CD4-positive, alpha-beta T cell treated with Interleukin-2 at 100 ng/mL for 4 hours (primary cell): ENCODE measurements at places on chromosomes 1 and 21.

DNA sequence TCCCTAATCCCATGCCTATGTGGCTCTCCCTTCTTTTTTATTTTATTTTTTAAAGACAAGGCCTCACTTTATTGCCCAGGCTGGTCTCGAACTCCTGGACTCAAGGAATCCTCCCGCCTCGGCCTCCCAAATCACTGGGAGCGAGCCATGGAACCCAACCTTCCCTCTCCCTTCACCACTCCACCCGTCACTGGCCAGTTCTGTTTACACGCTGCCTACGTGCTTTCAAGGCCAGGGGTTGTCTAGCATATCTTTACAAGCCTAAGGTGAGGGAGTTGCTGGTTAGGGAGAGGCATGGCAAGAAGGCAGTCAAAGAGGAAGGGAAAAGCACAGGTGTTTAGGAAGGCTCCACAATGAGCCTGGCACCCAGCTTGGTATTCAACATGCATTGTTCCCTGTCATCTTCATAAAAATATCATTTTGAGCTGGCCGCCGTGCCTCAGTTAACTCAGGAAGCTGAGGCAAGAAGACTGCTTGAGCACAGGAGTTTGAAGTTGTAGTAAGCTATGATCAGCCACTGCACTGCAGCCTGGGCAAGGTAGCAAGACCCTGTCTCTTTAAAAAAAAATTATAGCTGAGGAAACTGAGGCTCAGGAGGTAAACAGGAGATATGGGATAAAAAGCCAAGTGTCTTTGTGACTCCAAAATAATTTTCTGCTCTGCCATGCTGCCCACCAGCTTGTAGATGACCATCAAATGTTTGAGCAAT lies 1.1 kb downstream of the RHBDL2 start:
- no peak for DNase-seq

- DNase-seq, result no peak
These were observed 106.0 kb downstream of the ADAMTS1 start for GRCh38 chr21:26739189-26739588.

GRCh38 chr1:89810302-89810701 lies 10.5 kb upstream of the LRRC8D start:
- no peak for DNase-seq

- DNase-seq, result no peak
These were observed 18.9 kb upstream of the IL20 start for GRCh38 chr1:206846487-206846886.

- DNase-seq, result no peak
These were observed 539 bp downstream of the ATP8B2 start for GRCh38 chr1:154325583-154326545.

DNA sequence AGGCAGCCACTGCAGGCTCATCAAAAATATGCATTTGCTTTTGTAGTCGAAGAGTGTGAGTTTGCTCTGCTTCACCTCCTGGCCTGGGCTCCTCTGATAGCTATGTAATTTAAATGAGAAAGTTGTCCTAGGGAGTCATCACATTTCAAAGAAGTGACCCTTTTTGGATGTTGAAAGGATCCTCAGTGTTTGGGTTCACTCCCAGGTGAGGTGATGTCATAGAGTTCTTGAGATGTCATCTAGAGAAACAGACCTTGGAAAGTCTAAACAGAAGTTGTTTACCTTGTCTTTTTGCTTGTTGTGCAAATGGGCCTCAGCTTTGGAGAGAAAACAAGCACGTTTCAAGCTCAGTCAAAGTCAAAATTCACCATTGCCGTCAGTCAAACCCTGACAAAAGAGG lies 92.0 kb upstream of the BARHL2 start:
- no peak for DNase-seq

DNA sequence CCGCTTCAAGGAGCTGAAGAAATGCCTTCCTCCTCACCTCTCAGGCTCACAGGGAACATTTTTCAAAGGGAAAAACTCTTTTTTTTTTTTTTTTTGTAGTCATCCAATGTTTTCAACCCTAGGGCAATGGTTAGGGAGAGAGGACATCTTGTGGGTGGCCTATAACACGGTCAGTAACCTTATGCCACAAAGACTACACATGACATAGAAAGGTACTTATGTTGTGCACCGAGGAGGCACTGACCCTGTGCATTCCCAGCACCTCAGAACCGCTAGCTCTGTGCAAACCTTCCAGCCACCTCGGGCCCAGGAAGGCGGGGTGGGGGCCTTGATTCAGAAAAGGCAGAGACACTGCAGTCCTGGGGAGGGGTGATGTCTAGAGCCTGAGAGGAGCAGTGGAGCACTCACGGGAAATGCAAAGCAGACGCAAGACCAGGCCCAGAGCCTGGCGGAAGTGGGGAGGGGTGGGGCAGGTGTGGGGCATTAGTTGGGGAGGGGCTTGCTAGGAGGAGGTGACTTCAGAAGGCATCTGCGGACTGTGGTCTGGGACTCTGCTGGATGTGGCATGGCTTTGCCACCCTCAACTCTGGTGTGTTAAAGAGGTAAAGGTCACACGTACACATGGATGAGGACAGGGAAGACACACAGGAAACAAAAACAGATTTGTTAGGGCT lies 68.6 kb downstream of the MDM4 start:
- peak; percentile 30 for DNase-seq

DNA sequence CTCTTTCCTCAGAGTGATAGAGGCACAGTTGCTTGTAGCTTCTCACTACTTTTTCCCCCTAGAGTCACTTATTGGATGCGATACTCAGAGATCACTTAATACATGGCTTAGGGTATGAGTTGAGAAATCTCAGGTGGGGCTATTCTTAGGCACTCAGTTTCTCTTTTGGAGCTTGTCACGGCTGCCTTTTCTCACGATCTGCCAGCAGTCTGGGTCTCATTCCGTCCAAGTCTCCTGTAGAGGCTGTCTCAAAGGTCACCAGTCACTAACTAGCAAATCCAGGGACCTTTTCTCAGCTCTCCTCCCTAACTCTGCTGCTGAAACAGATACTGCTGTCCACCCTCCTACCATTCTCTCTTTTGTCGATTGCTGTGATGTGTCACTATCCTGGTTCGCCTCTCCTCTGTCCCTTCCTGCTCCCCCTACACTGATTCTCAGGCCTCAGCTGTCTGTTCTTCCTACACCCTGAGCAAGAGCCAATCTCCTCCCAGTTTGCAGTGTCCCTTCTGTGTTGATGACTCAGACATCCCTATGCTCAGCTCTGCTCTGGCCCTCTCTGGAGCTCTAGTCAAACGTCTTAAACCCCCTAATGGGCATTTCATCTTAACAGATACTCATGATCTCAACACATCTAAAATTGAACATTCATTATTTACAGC lies 12.4 kb downstream of the ATP1A2 start:
- no peak for DNase-seq

GRCh38 chr1:193338194-193338593 lies 151.8 kb upstream of the B3GALT2 start:
- DNase-seq, result no peak

- no peak for DNase-seq
These were observed 13.7 kb downstream of the LGR6 start for GRCh38 chr1:202207292-202207691.

DNA sequence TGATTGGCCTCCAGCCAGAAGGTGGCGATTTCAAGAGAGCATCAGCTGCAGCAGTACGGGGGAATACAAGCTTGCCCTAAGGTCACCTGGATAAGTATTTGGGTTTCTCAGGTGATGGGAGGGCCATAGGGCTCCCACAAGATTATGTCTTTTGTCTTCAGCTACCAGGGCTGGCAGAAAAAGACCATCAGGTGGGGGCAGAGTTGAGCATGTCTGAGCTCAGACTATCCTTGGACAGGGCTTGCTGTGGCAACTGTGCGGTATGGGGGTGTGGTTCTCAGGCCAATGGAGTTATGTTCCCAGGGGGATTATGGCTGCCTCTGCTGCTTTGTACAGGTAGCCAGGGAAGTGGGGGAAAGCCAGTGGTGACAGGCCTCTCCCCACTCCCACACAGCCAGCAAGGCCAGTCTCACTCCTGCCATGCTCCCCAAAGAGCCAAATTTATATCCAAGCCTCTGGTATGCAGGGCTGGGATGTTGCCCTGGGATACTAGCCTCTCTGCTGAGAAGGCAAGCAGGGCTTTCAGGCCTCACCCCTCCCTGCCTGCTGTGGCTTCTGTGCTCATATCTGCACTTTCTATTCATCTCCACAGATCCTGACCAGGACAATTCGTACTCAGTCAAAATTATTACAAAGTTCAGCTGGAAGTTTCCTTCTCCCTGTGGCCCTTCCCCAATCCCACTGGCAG lies 26.6 kb upstream of the CD84 start:
- DNase-seq, result no peak

- no peak for DNase-seq
These were observed 467 bp downstream of the THRAP3 start for GRCh38 chr1:36224537-36225282.

DNA sequence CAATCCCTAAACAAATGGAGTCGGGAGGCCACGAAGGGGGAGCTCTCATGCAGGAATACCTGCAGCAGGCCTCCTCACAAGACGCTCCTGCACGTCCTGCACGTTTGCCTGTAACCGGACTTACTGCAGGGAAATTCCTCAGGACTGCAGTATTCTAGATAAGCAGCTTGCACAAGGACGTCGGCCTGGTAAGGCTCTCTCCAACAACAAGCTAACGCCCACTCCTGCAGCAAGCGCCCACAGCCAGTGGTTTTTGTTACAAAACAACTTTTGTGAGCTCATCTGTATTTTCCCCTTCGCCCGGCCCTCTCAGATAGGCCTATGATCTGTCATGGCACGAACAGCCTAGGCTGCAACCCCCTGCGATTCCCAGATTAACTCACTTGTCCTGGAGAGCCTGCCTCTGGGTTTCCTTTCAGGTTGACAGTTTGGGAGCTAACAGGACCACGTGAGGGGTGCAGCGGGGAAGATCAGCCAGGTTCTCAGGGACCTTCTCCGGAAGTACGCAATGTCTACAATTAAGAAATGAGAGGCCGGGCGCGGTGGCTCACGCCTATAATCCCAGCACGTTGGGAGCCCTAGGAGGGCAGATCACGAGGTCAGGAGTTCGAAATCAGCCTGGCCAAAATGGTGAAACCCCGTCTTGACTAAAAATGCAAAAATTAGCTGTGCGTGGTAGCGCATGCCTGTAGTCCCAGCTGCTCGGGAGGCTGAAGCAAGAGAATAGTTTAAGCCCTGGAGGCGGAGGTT lies 921 bp upstream of the MIB2 start:
- peak; percentile 73 for DNase-seq

GRCh38 chr1:161913482-161914140 lies 110.1 kb downstream of the OLFML2B start:
- no peak for DNase-seq

DNA sequence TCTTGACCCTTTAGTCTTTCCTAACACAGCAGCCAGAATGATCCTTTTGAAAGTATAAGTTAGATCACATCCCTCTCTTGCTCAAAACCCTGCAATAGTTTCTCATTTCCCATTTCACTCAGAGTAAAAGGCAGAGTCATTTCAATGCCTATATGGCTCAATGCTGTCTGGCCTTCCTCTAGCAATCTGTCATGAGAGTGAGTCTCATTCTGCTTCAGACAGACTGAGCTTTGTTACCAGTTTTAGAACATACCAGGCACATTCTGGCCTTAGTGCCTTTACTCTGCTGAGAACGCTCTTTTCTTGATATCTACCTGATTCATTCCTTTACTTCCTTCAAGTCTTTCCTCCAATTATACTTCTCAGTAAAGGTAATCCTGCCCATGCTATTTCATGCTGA lies 372.8 kb upstream of the PKN2 start:
- DNase-seq, result no peak

GRCh38 chr1:202315576-202316168 lies 26.1 kb downstream of the UBE2T start:
- DNase-seq, result peak; percentile 69

DNA sequence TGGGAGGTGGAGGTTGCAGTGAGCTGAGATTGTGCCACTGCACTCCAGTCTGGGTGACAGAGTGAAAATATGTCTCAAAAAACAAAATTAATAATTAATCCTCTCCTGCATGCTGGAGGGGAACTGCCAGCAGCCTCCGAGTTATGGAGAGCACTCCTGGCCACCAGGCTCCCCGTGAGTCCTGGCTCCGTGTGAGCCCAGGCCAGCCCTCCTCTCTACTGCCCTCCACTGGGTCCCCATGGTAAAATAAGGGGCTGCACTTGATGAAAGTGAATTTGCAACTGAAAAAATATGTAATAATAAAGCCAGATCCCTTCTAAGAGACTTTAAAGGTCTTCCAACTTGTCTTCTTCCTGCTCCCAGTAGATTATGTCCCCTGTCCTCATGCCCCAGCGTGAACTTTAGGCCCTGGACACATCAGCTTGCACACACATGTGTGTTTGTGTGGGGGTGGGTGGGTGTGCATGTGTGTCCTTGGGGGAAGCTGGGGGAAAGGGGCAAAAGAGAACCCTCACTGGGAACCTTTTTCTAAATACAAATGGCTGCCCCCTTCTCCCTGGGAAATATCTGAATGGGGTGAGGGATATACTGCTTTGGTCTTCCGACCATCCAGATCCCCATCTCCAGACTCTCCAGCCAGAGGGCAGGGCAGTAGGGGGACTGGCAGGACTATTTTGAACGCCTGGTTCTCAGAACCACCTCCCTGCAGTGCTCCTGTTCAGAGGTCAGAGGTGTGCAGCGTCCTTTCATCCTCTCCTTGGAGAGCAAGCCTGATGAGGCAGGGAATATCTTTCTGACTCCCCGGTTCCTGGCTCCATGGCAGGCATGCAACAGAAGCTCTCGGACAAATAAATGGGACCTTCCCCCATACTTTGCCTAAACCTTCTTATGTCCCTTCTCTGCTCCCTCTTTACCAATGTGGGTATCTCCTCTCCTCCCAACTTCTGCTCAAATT lies 26.2 kb downstream of the NEK2 start:
- DNase-seq, result peak; percentile 25

DNA sequence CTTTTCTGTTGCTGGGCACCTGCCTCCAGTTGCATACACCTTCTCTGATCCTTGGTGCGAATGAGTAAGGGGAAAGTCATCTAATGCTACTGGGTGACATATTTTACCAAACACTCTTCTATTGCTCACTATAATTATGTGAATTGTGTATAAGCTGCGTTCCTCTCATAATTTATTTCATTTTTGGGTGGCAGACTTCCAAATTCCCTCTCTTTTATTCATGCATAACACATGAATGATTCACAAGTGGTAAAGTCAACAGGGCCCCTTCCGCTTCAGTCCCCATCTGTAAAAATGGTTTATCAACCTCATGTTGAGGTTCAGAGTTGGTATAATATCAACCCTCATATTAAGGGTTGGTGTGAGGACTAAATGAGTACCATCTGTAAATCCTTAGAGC lies 3.2 kb upstream of the QSOX1 start:
- DNase-seq, result no peak

DNA sequence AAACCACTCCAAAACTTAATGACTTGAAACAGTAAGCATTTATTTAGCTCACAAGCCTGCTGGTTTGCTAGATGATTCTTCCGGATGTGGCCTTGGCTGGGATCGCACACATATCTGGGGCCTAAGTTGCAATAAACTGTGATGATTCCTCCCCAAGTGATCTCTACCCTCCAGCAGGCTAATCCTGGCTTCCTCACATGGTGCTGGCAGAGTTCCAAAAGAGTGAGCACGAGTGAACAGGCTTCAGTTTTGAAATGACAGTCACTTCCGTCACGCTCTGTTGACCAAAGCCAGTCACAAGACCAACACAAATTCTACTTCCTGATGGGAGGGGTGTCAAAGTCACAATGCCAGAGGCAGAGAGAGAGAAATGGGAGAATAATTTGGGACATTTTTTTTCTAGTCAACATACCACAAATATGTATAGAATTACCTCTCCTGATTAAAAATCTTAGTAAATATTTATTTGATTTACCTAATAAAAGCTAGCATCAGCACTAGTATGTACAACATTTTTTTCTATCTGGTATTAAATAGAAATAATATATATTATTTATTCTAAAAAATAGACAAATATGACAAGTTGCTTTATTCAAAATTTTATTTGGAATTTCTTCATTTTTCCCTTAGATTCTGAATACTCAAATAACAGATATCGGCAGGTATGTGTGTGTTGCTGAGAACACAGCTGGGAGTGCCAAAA lies 292.7 kb downstream of the TPR start:
- no peak for DNase-seq
